T-helper 17 cell (primary cell): ENCODE measurements at places on chromosomes 3 and 15.

- DNase-seq, result no peak
These were observed 25.4 kb upstream of the MBNL1 start for GRCh38 chr3:152243301-152243711.

GRCh38 chr15:26372706-26373105, 400.2 kb downstream of the GABRB3 start:
- no peak for DNase-seq

DNA sequence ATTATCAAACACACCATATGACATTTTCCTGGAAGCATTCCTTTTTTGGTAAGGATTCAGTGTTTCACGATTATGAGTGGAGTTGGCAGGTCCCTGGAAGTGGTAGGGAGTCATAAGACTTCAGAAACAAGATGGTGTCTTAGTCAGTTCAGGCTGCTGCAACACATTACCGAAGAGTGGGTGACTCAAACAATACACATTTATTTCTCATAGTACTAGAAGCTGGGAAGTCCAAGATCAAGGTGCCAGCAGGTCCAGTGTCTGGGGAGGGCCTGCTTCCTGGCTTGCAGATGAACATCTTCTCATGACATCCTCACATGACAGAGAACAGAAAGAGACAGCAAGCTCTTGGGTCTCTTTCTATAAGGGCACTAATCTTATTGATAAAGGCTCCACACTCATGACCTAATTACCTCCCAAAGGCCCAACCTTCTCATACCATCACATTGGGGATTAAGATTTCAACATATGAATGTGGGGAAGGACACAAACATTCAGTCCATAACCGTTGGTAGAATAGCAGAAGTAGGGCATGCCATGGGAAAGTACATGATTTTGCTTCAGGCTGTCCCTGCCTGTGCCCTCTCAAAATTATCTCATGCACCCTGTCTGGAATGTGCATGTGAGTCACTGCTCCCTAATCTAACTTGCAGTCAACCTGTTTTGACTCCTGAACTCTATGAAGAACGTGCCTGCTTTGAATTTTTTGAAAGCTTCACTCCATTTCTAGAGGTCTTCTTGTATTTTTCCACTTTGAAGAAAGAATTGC, 72.5 kb downstream of the GTPBP8 start:
- no peak for DNase-seq

DNA sequence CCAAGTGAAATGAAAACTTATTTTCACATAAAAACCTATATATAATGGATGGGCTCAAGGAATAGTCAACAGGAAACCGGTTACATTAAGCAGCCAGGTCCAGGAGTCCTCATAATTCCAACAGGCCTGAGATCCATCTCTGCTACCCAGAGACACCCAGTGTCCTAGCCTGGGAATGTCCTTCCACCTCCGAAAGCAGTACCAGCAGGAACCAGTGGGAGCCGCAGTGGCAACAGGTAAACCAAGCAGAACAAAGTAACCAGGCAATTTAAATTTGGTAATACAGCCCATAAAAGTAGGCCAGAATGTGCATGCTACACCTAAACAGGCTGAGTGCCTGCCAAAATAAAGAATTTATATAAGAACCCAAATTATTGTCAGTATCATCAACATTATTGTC, 195.6 kb downstream of the ZBBX start:
- DNase-seq, result no peak
